ENCODE measurements at places on chromosomes 16 and 17. TPM values are rescaled to one million over a fixed set of nuclear protein-coding genes. Genes with fewer than 3 reads are reported as not detected.

The EPX gene
- not detected for total RNA-seq

The TEX19 gene
- total RNA-seq, result not detected

The OR1A1 gene
- not detected for total RNA-seq

The CCL17 gene
- total RNA-seq, result not detected

The CCL7 gene
- total RNA-seq, result not detected

The C16orf89 gene
- total RNA-seq, result not detected

The PLK1 gene
- total RNA-seq, result 4.1 TPM

The RNF222 gene
- total RNA-seq, result not detected

The TEKT1 gene
- not detected for total RNA-seq

The CSF3 gene
- 1.2 TPM for total RNA-seq

The CDH5 gene
- total RNA-seq, result not detected

The KRTAP16-1 gene
- not detected for total RNA-seq

The BCAR1 gene
- 128 TPM for total RNA-seq

The TBC1D3 gene
- not detected for total RNA-seq

The GCSH gene
- total RNA-seq, result 8.1 TPM

The NPIPB2 gene
- 3.6 TPM for total RNA-seq

The CCL14 gene
- not detected for total RNA-seq

The DNAI2 gene
- total RNA-seq, result not detected

The ZNF646 gene
- 19.6 TPM for total RNA-seq

The SEPTIN12 gene
- total RNA-seq, result not detected

The TTLL6 gene
- total RNA-seq, result not detected

The TNFSF13 gene
- 1.5 TPM for total RNA-seq

The NPIPB6 gene
- total RNA-seq, result not detected

The CMTM2 gene
- total RNA-seq, result not detected

The NEUROD2 gene
- total RNA-seq, result not detected

The METTL16 gene
- total RNA-seq, result 12.6 TPM

The GDPD1 gene
- total RNA-seq, result 1.2 TPM

The KCNH4 gene
- under 0.01 TPM for total RNA-seq

The CASKIN1 gene
- 0.16 TPM for total RNA-seq

The PIGS gene
- total RNA-seq, result 60.2 TPM

The ZNF263 gene
- total RNA-seq, result 74.9 TPM

The CD79B gene
- total RNA-seq, result 0.24 TPM

The JUP gene
- total RNA-seq, result 10.4 TPM

The KRTAP9-2 gene
- not detected for total RNA-seq

The ARHGDIG gene
- not detected for total RNA-seq

The KRT15 gene
- 0.32 TPM for total RNA-seq

The CA7 gene
- total RNA-seq, result not detected

The NXPH3 gene
- total RNA-seq, result 0.49 TPM

The DDX28 gene
- total RNA-seq, result 12.4 TPM

The ST6GALNAC2 gene
- 0.65 TPM for total RNA-seq

The SCO1 gene
- 15.8 TPM for total RNA-seq

The PABPN1L gene
- not detected for total RNA-seq

The ADAD2 gene
- total RNA-seq, result not detected

The DLX4 gene
- total RNA-seq, result not detected
